ENCODE measurements at places on chromosomes 7 and 10.

GRCh38 chr10:91596825-91597196, 36.1 kb downstream of the PPP1R3C start:
- DNase-seq = no peak

DNA sequence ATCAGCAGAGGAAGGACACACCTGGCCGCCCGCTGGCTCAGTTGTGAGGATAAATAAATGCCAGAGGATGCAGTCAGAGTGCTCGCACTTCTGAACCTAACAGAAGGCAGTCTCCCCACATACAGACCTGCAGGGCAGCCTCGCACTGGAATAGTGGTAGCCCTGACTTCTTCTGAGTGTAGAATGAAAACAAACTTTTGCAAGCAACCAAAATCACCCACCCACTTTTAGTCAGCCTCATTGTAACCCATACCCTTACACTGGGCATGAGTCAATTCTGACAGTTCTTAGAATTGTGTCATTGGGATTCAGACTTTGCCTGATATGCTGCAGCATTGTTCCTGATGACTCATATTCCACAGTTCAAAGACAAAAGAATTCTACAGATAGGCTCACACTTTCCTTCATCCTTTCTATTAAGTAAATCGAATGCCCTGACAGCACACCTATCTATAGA, 167.0 kb upstream of the CDK1 start:
- no peak for DNase-seq

DNA sequence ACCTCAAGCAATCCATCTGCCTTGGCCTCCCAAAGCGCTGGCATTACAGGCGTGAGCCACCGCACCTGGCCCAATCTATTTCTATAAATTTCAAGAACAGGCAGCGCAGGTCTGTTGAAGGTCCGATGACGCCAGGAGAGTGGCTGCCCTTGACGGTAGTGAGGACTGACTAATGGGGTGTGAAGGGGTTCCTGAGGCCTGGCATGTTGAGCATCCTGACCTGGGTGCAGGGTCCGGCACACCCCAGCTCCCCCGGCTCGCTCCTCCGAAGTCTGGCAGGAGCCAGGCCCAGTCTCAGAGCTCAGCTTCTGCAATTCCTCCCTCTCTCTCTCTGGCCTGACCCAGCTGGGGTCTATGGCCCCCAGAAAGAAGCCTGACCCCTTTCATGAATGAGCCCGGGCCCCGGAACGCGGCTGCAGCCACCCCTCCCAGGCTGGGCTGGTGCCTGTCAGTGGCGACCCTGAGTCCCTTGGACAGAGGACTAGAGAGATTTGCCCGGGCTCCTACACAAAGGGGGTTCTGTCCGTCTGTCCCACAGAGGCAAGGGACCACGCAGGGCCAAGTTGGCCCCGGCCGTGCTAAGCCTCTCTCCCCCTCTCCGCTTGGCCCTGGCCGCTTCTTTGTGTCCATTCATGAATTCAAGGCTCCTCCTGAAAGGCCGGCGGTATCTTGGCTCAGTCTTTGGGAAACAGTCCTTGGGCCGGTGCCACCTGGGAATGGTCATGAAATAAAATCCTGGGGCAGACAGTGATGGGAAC, 18.8 kb downstream of the MMD2 start:
- peak; percentile 75 for DNase-seq

- DNase-seq = no peak
These were observed 34.5 kb upstream of the SKAP2 start for GRCh38 chr7:26898891-26899290.

DNA sequence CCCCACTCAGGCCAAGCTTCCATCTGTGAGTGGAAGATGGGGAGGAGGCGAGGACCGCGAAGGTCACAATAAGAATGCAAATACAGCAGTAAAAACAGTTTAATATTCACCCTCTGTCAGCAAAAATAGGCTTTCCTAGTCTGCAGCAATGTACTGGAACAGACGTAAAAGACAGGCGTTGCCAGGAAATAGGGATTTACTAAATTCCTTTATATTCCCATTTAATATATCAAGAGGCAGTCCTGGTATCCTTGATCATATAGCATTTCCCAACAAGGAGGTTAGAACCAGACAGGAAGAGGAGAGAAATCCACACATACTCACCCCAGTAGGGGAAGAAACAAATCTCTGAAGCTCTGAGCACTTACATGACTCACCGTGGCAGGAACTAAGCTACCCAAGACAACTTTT, 1054.9 kb upstream of the C7orf33 start:
- no peak for DNase-seq

GRCh38 chr7:76047305-76047810, 442 bp downstream of the STYXL1 start:
- no peak for DNase-seq

DNA sequence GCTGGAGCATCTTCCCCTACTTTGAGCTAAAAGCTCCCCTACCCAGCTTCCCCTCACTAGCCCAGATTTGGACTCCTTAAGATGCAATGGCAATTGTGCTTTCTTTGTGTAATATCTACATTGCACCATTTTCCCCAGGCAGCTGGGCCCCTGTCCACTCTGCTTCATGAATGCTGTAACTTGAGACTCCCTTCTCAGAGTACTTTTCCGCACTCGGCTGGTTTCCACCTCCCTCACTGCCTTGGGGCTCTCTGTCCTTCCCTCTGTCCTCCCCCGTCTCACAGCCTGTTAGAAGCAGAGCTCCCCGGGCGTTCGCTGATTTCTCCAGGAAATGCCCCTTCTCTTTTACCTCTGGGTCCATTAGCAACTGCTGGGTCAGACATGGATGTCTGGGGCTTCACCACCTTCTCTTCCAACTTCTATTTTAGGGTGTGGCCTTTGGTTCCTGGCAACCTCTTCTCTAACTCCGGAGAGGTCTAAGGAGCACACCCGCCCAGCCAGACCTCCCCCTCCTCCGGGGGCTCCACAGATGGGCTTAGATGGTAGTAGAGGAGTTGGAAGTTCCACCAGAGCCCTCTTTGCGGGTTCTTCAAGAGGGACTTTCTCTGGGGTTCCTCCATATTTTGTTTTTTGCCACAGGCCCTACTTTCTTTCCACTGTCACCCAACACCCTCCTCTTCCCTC, 2.9 kb upstream of the TMEM72 start:
- DNase-seq = no peak

DNA sequence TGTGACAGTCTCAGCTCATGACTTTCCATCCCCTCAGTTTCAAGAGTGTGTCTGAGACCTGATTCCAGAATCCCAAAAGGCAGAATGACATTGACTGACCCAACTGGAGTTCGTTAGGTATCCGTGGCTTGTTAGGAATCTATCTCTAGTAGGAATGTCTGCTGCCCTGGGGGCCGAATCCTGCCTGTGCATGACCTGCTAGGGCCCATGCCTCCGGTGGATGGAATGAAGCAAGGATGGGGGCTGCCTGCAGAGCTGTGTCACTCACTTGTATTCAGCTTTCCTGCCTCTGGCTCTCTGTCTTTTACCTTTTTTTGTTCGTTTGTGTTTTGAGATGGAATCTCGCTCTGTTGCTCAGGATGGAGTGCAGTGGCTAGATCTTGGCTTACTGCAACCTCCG, 129.5 kb downstream of the SDK1 start:
- no peak for DNase-seq

DNA sequence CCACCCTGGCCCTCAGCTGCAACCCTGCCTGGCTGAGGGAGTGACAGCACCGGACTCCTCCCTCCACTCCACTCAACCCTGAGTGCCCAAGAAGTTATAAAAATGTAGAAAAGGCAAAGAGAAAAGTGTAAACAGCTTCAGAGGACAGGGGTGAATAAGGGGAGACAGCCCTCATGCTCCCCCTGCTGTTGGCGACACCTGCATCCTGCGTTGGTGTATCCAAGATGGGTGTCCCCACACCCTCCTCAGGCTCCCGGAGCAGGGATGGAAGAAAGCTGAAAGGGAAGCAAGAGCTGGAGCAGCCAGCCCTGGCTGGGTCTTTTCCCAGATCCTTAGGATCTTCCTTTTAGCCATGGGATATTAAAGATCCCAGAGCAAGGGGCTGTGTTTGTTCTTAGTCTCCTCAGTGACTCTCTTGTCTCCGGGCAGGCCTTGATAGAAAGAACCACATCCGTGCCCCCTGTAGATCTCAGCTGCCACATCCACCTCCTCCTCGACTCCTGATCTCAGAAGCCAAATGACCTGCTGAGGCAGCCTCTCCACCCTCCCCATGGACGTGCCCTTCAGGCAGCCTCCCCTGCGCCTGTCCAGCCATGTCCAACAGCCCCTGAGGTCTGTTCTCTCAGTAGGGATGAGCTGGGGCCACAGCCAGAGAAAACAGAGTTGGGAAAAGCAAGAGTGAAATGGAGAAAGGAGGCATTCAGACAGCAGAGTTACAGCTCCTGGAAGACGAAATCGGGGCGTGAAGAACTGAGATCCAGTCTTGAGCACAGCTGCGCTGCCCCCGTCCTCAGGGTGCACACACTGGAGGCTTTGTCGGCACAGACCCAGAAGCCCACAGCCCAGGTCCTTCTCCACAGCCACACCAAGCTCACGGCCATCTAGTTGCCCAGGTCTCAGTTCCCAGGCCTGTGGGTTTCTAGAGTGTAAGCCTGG, 6.8 kb downstream of the FAM131B start:
- no peak for DNase-seq

DNA sequence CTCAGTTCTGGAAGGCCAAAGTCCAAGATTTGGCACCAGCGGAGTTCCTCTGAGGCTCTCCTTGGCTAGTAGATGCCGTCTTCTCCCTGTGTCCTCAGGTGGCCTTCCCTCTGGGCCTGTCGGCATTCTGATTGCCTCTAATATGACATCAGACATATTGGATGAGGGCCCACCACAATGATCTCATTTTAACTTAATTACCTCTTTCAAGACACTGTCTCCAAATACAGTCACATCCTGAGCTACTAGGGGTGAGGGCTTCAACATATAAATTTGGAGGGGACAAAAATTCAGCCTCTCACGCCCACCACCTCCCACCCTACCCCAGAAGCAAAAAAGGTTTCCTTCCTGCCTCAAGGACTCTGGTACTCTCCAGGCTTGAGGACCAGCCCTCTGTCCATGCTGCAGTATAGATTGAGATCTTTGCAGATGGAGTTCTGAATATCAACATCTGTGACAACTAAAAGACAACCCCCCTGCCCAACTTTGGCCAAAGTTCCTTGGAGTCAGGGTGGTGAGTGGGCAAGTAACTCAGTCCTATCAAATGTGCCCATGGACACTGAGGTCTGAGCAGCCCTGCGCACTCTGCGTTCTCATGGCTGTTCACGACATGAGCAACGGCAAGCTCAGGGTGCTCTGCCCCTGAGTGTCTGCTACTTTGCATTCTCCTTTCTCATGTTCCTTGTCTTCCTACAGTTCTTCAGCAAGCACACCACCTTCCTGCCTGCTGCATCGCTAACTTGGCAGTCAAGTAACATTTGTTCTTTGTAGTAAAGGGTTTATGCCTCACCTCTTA, 11.5 kb downstream of the TMEM176B start:
- no peak for DNase-seq

- no peak for DNase-seq
These were observed 267.2 kb upstream of the MGMT start for GRCh38 chr10:129199826-129200225.

DNA sequence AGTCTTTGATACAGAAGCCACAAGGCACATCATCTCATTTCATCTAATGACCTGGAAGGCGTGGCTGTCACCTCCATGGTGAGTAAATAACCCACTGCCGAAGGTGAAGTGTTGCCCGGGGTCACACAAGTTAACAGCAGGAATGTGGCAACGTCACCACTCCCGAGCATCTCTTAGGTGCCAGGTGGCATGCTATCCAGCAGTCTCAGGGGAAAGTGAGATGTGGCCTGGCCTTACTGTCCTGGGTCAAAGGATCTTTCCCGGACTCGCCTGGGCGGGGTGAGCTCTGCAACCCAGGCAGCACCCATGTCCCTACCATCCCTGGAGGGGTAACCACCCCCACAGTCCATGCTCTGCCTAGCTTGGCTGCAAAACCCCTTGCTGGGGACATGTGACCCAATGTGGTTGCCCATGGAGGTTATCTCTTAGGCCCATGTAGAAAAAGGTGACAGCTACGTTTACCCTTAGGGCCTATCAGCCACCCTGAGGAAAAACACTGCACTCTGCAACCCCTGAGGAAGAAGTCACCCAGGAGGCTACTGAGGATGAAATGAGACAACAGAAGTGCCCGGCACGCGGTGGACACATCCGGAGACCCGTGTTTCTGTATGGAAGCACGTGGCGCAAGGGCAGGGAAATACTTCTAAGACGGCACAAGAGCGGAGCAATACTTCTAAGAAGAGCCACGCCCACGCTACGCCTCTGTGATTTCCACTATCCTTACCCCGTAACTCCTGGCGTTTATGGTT, 52.0 kb downstream of the BAIAP2L1 start:
- no peak for DNase-seq

- DNase-seq = no peak
These were observed 1.6 kb upstream of the DNAJB6 start for GRCh38 chr7:157335236-157335635.

DNA sequence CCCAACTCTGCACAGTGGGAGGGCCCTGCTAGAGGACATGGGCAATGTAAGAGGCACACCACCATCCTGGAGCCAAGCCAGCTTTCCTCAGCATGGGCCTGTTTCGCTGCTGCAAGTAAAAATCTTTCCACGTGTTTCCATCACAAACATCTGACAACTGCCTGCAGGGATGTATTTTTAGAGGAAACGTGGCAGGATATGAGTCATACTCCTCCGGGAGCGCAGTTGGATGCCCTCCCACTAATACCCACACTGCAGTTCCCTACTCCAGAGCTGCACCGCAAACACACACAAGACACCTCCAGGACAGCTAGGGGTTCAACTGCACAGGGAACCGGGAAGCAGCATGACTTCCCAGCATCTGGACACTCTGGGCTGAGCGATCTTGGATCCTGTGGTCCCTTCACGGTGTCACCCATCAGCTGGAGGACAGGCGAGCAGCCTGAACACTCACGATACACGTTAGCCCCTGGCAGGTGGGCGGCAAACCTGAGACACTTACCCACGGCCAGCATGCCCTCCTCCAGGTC, 26.1 kb downstream of the PLAC9 start:
- no peak for DNase-seq

DNA sequence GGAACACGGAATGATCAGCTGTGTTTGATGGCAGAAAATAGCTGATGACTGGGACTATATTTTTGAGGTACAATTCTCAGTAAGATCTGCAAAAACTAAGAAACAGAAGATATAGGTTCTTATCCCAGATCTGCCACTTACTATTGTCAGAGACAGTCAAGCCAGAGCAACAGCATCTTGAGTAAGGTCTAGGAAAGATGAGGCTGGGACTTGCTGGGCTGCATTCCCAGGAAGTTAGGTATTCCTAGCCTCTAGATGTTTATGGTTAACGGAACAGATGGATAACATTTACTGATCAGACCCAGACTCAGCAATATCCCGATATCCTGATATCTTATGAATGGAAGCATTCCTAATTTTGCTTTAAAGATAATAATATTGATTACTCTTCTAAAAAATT, 68.7 kb upstream of the DNAJB12 start:
- DNase-seq = no peak

- DNase-seq = no peak
These were observed 18.6 kb upstream of the IFIT2 start for GRCh38 chr10:89283025-89283935.

Measured in nucleus accumbens (tissue), 56 donors.